Activated CD4-positive, alpha-beta T cell treated with anti-CD3 and anti-CD28 coated beads, Interleukin-2, amount 50 U/mL, for 1 hour (primary cell): ENCODE measurements at places on chromosomes 2 and 18.
A peak's percentile ranks its signal among the peaks of the same experiment; 100 is the strongest.

DNA sequence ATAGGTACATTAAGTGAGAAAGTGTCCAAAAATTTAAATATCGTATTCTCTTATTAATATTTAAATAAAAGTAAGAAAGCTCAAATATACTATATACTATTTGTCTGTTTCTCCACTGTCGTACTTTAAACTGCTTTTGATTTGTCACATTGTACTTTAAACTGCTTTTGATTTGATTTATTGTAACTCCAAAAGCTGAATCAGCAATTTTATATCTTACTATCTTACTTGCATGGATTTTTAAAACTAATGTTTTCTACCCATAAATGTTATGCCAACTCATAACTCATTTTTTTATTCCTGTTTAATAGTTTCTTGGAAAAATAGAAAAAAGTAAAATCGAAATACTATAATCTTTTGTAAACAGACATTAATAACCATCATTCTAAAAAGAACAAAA lies 1128.2 kb upstream of the ACVR2A start:
- DNase-seq, result no peak

DNA sequence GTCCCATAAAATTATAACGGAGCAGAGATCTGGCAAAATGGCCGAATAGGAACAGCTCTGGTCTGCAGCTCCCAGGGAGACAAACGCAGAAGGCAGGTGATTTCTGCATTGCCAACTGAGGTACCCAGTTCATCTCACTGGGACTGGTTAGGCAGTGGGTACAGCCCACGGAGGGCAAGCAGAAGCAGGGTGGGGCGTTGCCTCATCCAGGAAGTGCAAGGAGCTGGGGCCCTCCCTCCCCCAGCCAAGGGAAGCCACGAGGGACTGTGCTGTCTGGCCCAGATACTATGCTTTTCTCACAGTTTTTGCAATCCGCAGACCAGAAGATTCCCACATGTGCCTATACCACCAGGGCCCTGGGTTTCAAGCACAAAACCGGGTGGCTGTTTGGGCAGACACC lies 22.8 kb downstream of the ICA1L start:
- no peak for DNase-seq

DNA sequence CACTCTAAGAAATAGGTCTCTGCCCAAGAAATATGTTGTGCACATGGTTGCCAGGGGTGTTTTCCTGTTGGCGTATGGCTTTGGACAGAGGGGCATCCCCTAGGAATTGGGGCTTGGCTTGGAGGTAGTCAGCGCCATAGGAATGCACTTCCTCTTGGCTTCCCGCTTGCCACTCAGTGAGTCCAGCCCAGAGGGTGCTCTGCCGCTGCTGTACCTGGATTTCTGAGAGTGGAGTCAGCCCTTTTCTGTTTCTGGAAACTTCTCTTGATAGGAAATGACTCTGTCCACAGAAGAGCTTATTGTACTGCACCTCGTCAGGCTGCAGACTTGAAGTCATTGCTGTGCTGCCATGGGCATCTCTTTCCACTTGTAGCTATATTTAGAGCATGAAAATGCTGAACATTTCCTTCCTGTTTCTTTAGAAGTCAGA lies 116.7 kb upstream of the MGAT5 start:
- peak; percentile 9 for DNase-seq

DNA sequence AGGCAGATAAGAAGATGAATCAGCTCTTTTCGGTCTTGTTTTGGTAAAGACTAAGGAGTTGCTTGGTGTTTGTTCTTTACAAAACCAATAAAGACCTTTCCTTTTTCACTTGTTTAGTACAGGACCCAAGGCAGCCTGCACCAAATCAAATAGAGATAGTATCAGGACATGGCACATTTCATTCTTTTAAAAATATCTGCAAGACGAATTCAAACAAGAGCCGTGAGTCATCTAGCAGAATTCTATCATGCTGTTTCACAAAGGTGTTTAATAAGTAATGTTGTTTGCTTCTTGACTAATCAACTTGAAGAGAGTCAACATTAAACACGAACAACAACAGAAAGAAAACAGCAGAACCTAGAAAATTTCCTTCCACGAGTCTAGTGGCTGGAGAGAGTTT lies 102.8 kb upstream of the TTN start:
- no peak for DNase-seq

GRCh38 chr2:153214337-153214736 lies 264.2 kb downstream of the RPRM start:
- DNase-seq, result no peak

- DNase-seq, result peak; percentile 62
These were observed 24.7 kb upstream of the TOGARAM2 start for GRCh38 chr2:28956415-28956826.

DNA sequence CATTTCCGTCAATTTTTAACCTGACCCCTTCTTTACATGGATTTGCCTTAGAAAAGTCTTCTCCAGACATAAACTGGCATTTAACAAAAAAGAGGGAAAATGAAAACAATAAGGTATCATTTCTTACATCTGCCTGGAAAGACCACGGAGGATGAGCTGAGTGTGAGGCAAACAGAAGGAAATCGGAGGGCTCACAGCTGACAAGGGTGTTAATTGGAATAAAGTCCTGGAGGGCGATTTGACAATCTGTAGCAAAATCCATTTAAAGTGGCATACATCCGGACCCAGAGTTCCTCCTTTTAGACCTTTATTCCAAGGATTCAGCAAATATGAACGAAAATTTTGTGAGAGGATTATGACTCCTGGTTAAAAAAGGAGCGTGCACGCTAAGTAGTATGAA lies 179.7 kb upstream of the COPS8 start:
- DNase-seq, result no peak

- no peak for DNase-seq
These were observed 3.1 kb upstream of the GORASP2 start for GRCh38 chr2:170925923-170926322.

GRCh38 chr18:6271585-6271984 lies 143.1 kb downstream of the L3MBTL4 start:
- DNase-seq, result no peak

DNA sequence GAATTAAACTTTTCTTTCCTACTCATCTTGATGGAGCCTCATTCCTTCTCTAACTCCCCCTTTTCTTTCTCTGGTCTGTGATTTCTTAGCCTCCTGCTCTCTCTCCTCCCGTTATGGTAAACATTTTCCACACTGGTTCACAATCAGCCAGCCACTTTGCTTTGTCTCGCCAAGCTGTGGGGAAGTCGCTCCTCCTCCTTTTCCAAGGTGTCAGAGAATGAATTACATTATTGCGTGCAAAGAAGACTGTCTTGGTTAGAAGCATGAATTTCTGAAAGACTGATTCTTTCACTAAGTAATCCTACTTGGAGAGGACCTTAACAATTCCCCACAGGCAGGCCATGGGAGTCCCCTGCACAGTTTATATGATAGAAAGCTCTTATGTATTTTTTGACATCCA lies 46.1 kb downstream of the RASGRP3 start:
- DNase-seq, result no peak

DNA sequence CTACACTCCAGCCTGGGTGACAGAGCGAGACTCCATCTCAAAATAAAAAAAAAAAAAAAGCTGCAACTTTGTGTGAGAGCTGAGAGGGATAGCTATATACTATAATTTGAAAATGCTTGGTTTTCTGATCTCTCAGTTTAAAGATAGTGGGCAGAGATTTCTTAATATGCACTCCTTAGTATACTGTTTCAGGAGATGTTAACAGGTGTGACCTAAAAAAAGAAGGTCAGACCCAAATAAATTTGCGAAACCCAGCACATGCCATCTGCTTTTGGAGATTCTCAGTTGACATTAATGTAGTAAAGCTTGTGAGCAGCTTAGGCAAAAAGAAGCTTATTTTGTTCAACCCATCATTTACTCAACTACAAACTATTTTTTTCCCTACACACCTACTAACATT lies 37.4 kb downstream of the ZC3H6 start:
- DNase-seq, result no peak

DNA sequence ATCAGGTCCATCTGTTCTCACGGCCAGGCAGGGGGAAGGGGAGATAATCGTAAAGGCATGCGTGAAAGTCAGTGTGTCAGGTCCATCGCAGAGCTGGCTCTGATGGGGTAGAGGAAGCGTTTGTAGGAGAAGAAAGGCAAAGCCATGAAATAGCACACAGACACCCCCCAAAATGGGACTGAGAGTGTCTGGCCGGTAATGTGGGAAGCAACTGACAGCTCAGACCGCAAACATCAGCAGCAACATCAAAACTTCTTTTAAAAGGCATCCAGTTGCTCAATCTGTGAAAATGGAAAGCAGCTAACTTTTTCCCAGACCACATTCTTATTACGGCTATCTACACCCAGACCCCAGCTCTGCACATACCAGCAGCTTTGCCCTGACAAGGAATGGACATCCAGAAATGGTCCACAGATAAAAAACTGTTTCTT lies 232.6 kb downstream of the EN1 start:
- no peak for DNase-seq

DNA sequence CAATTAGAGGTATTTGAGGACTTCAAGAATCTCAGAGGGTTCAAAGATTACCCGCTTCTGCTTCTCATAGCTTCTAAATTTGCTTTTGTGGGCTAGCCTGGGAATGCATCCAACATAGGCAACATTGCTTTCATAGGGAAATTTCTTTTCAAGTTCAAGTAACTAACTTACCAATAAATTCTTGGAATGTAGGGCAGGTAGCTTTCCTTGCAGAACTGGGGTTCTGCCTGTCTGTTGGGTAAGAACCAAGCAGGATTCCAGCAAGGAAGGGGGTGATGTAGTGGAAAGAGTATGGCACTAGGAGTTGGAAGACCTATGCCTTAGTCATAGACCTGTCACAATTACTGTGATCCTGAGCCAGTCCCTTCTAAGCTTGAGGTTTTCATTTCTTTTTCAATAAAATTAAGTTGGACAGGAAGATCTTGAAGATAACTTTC lies 164.1 kb downstream of the FHOD3 start:
- DNase-seq, result no peak

GRCh38 chr2:208013285-208014178 lies 11.8 kb downstream of the PLEKHM3 start:
- no peak for DNase-seq

GRCh38 chr2:62660582-62661262 lies 44.8 kb upstream of the EHBP1 start:
- no peak for DNase-seq

DNA sequence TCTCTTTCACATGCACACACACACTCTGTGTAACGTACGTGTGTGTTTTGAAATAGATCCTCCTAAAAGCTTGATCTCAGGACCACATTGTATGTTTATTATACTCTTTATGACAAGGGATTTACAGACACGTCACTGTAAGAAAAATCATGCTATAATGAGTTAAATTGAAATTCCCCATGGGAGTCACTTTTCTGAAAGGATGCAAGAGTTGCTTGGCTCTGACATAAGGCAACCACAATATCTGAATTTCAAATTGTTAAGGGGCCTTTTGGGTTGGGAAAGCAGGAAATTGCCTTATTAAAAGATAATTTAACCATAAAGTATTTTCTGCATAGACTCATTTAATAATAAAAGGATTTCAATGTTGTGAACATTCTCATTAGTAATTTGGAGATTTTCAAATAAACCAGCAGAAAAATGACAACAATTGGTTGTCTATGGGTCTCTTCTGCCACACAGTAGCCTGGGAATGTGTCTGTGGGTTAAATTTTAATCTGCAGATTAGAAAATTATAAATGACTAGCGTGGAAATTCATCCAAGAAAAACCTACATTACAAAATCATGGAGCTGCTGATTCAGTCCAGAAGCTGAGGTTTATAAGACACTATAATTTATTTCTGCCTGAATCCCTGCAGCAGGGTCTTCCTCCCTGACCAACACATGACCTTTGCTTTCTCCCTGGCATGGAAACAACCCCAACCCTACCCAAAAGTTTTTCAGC lies 75.9 kb upstream of the PID1 start:
- DNase-seq, result no peak

GRCh38 chr2:238716171-238716570 lies 131.7 kb upstream of the TWIST2 start:
- DNase-seq, result no peak

DNA sequence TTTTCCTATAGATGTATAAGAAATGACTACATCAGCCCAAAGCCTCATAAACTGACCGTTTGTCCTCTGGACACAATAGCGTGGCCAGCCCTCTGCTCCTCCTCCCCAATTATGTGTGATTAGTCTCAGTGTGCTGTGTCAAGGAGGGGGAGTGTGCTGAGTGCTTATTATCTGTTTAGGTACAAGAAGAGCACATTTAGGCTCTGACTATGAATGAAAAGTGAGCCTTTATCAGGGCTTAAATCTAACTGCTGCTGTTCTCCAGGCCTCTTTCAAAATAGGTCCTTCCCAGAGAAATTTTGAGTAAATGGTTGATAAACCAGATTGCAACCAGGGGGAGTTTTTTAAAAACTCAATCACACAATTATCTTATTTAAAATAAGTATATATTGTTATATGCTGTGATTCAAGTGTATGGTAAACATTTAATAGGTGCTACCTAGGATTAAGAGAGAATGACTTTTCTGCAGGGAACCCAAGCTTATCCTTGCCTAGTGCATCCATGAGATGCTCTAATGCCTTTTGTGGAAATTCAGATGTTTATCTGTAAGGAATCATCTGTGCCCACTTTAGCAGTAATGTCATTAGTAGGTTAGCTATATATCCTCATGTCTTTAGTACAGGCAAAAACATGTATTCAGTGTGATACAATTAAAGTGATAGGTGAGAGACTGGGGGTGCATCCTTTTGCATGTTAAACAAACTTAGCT lies 168.7 kb upstream of the SIX3 start:
- DNase-seq, result no peak

DNA sequence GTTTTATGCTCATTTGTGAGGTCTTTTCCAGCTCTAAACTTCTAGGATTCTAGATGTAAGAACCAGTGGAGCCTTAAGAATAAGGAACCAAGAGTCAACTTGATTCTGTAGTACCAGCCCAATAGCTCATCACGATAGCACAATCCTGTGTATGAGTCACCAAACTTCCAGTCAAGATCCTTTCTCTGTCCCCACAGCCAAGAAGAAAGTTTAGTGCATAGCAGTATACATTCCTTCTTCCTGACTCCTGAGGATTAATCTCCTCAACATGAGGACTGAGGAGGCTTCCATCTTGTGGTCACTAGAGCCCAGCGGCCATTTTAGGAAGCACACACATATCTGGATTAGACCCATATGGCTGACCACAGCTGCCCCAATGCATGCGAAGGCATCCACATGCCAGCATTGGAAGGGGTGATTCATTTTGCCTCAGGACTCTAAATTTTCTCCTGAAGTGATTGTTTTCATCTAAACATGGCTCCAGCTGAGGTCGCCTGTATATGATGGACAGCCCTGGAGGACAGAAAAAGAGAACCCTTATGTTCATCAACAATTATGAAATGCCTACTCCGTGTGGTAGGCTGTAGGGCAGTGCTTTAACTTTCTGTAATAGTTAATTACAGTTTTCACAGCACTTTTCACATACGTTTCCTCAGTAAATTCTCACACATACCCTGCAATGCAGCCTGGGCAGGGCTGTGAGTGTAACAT lies 53.5 kb downstream of the RASGRP3 start:
- DNase-seq, result no peak

DNA sequence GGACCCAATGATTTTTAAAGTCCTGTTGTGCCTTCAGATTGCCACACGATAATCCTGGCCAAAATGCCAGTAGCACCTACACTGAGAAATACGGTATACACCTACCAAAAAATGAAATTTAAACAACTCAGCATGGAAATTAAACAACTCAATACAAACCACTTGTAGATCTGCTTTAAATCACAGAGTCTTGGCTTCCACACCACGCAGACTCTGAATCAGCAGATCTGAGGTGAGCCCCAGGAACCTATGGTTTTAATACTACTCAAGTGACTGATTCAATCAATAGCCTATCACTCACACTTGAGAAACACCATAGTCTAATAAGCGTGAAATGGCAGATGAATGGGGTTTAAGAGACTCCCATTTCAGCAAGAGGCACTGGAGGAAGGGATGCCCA lies 46.9 kb downstream of the MAP4K3 start:
- DNase-seq, result no peak
